ENCODE measurements at places on chromosomes 16 and 17.

- no peak for DNase-seq
Measured at GRCh38 chr17:77535435-77535834, 394.7 kb downstream of the SEC14L1 start.

DNA sequence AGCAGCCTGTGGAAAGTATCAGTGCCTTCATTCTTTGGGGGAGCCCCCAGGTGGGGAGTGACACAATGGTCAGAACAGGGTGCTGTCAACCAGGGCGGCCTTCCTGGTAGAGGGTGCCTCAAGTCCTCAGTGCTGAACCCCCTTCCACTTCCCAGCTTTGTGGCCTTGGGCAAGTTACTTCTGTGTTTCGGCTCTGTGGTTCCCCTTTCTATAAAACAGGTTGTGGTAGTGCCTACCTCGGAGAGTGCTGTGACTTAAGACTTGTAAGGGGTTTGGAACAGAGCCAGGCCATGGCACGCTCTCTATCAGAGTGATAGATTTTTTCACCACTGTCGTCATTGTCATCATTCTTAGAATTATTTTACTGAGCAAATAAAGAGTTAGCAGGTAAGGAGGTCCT, 141.1 kb downstream of the CCDC182 start:
- DNase-seq: no peak

DNA sequence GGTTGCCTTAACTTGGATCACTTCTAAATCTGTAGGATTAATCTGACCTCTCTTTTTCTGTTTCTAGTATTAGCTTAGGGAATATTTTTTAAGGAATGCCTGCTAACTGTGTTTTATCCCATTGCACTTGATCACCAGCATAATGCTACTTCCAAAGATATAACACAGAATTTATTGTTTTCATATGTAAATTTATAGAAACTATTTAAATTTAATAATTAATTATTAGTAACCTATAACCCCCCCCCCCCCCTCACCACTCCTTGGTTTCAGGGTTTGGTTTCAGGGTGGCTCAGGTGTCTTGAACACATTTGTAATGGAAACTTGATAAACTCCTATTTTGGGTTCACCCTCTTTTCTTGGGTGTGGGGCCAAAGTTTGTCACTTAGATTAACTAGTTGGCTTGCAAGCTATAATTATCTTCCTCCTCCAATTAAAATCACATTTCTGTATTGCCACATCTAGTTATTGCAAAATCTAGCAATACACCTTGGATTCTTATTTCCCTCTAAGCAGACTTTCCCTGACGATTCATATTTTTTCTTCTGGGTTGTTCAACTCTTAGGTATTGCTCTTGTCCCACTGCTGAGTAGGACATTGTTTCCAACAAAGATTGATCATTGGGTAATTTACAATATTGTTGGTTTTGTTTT, 18.3 kb downstream of the KRT12 start:
- DNase-seq: no peak

DNA sequence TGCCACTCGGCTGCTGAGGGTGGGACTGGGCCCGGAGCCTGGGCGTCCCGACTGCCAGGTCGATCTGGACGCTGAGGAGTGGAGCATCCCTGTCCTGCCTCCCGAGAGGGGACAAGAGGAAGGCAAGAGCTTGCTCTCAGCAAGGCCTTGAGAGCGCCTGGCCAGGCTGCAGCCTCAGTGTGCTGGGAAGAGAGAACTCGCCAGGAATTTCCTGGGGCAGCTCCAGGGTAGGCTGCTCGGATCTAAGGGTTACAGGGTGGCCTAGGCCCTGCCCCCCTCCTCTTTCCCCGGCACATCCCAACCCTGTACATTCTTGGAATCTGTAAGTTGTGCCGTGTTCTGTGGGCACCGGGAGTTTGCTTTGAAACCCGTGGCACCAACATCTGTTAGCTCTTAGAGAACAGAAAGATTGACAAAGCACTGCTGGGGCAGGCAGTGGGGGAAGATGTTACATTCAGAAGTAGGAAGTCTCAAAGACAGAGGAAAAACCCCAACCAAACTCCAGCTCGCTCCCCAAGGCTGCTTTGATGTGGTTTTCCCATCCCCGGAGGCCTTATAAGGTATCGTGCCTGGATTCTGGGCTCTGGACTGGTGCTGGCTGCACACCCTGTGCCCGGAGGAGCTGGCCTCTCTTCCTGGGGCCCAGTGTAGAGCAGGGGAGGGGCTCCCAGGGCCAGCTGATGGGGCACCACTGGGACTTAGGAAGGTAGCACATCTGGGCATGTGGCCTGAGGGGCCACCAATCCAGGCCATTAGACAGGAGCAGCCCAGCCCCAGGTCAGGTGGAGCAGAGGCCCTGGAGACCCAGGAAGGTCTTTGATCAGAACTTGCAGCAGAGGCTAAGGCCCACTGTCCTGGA, 55.2 kb downstream of the NKD1 start:
- peak; percentile 93 for DNase-seq

- no peak for DNase-seq
Measured at GRCh38 chr17:66678827-66679226, 156.1 kb upstream of the CACNG5 start.

DNA sequence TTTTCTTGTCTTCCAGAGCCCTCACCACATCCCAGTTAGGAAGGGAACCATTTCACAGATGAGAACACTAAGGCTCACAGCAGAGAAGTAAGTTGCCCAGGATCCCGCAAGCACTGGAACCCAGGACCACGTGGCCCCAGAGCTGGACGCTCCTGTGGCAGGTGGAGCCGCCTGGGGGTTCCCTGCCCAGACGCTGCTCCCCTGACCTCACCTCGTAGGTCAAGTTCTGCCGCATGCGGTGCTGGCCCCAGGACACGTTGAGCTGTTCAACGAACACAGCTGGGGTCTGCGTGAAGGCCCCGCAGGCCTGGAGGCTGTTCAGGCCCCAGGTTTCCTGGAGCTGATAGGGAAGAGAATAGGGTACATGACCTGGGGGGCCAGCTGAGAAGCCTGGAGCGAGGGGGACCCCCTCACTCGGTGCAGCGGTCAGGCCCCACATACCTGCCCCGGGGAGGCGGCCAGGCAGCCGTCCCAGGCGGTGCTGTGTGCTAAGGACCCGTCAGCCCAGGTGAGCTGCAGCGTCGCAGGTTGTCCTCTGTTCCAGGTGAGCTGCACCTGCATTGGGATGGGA, 54.1 kb downstream of the RMI2 start:
- DNase-seq: no peak

DNA sequence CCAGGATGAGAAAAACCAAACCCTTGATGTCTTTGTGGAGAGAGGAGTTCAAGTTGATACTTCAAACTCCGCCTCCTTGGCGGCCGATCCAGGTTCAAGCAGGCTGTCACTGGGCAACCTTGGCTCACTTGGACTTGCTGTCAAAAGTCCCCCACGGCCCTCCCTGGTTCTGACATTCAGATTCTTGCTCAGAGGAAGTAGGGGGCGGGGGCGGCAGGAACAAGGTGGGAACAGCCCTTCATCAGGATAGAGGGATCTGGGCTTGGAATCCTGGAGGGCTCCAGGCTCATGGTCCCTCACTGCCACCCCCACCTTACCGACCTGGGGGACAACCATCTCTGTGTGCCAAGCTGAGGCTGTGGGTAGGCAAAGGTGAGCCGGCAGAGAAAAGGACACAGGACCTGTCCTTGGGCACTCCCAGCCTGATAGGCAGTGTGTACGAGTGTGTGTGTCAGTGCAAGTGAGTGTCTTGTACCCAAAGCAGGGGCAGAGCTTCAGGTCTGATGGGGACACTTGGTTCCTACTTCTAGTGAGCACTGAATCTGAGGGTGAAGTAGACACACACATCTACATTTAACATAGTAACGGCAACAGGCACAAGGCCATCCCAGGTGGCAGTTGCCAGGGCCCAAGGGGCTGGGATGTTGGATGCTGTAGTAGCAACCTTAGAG, 6.6 kb upstream of the TSPOAP1 start:
- DNase-seq: no peak

GRCh38 chr16:88747588-88748301, 37.3 kb downstream of the PIEZO1 start:
- no peak for DNase-seq

- DNase-seq: peak; percentile 68
Measured at GRCh38 chr17:61766520-61766919, 96.8 kb downstream of the BRIP1 start.

DNA sequence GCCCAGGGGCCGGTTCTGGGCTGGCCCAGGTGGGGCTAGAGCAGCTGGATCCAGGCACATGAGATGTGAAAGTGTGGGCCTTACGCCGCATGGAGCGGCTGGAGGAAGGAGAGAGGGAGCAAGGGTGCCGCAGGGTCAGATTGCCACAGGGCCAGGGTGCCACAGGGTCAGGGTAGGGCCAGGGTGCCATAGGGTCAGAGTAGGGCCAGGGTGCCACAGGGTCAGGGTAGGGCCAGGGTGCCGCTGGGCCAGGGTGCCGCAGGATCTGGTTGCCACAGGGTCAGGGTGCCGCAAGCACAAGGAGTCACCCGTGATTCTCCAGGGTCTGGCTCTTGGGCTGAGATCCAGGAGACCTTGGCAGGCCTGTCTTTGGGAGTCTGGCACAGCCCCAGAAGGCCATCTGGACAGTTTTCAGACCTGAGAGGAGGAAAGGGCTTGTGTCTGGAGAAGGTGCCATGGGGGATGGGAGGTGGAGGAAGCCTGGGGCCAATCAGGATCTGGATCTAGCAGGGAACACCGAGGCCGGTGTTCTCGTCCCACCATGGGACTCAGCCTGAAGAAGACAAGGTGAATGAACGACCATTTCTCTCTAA, 13.1 kb upstream of the LASP1NB start:
- peak; percentile 36 for DNase-seq

DNA sequence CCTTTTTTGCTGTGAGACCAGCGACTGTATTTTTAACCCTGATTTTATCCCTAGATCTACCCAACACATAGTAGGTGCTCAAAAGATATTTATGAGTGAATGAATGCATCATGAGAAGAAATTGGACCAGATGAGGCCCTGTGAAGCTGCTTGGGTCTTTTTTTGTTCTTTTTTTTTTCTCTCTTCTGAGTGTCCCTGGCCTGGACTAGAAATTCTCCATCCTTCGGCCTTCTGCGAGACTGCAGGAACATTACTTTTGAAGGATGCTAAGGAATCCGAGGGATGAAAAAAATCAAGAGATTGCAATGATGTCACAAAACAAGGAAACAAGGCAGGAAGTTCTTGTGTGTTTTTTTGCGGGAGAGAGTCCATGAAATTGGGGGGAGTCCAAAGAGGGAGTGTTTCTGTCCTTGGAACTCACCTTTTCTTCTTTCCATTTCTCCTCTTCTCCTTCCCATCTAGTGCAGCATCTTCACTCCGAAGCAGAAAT, 560 bp upstream of the RUSF1 start:
- DNase-seq: peak; percentile 61

- DNase-seq: peak; percentile 76
Measured at GRCh38 chr16:3187798-3188674, at the start of gene OR1F1. TSS of gene OR1F1 (plus strand) at chr16:3188204.

GRCh38 chr16:4378161-4378666, 6.6 kb downstream of the VASN start:
- peak; percentile 40 for DNase-seq

- DNase-seq: no peak
Measured at GRCh38 chr17:38564869-38565268, 40.9 kb downstream of the SRCIN1 start.

DNA sequence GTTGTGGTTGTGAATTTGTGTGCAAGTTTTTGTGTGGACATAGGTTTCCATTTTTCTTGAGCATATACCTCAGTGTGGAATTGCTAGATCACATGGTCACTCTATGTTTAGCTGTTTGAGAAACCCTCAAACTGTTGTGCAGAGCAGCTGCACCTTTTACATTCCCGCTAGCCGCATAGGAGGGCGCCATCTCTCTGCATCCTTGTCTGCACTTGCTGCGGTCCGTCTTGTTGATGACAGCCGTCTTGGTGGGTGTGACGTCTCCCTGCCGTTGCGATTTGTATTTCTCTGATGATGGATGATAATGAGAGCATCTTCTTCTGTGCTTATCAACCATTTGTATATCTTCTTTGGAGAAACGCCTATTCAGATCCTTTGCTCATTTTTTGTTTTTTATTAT, 25.1 kb upstream of the IL17C start:
- DNase-seq: no peak

GRCh38 chr16:10039220-10040096, 142.8 kb downstream of the GRIN2A start:
- DNase-seq: peak; percentile 7

- no peak for DNase-seq
Measured at GRCh38 chr17:73555199-73555960, 88.9 kb downstream of the SDK2 start.

- DNase-seq: peak; percentile 99
Measured at GRCh38 chr17:78390241-78391050, 12.0 kb downstream of the PGS1 start.

DNA sequence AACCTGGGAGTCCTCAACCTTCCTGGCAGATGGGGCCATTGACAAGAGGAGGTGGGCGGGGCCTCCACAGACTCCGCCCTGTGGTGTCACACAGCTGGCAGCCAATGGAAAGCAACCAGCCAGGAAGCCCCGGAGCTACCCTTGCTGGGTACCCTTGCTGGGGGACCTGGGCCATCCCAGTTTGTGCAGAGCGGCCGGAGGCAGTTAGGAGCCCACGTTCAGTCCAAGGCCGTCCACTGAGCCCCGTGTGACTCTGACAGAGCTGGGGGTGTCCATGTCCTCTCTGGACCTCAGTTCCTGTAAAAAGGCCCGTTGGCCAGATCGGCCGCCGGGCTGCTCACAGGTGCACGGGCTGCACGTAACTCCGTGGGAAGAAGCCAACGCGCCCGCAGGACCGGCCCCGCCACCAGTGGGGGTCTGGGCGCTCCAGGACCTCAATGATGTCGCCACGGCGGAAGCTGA, 17.1 kb upstream of the FAM83G start:
- DNase-seq: no peak

DNA sequence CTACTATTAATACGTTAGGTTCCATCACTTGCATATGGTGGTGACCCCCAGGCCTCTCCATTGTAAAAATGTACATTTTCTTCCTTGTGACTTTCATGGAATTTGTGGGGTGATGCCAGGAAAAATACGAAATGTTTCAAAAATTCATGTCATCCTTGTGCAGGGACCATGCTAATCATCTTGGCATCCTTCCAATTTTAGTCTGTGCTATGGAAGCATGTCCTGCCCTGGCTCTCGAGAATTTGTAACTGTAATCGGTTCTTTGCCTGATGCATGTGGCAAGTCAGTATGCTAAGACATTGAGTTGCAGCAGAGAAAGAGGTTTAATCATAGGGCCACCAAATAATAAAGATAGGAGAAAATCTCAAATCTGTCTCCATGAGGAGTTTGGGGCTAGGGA, 14.3 kb upstream of the GINS3 start:
- peak; percentile 9 for DNase-seq

DNA sequence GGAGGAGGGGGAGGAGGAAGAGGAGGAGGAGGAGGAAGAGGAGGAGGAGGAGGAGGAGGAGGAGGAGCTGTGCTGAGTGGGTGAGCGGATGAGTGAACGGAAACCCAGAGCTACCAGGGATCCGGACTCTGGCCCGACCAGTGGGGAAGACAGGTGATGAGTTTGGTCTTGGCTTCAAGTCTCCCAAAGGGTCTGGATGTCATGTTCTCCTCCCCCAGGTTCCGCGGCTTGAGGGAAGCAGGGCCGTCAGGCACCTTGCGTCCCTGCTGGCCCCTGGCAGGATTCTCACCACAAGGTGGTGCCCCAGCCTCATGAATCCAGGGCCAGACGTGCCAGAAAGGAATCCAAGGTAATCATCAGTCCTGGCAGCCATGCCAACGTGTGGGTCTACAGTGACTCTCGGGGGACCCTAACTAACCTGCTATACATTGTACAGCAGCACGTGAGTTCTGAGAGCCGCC, 13.5 kb upstream of the ABAT start:
- DNase-seq: peak; percentile 56

Data from fibroblast of upper back skin (primary cell).